ENCODE measurements at places on chromosomes 12 and 14. TPM values are rescaled to one million over a fixed set of nuclear protein-coding genes. Genes with fewer than 3 reads are reported as not detected.

DNA sequence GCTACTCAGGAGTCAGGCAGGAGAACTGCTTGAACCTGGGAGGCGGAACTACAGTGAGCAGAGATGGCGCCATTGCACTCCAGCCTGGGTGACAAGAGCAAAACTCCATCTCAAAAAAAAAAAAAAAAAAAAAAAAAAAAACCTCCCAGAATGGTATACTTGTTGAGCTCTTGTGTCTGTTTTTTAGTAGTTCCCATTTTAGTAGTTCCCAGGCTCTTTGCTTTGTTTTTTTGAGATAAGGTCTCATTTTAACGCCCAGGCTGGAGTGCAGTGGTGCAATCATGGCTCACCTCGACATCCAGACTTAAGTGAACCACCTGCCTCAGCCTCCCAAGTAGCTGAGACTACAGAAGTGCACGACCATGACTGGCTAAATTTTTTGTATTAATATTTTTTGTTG lies 13.4 kb downstream of the ATXN2 start:
- no peak for DNase-seq

DNA sequence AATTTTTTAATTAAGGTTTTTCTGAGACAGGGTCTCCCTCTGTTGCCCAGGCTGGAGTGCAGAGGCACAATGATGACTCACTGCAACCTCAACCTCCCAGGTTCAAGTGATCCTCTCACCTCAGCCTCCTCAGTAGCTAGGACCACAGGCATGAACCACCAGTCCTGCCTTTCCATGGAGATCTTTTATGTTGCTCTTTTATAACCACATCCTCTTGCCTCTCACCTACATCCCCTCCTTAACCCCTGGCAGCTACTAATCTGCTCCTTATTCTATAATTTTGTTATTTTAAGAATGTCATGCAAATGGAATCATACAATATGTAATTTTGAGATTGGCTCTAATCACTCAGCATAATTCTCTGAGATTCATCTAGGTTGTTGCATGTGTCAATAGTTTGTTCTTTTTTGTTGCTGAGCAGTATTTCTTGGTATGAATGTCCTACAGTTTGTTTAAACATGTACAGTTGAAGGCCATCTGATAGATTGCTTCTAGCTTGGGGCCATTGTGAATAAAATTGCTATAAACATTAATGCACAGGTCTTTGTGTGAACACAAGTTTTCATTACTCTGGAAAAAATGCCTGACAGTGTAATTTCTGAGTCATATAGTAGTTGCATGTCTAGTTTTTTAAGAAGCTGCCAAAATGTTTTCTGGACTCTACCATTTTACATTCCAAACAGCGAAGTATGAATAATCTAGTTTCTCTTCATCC lies 249.2 kb upstream of the AMIGO2 start:
- no peak for DNase-seq

DNA sequence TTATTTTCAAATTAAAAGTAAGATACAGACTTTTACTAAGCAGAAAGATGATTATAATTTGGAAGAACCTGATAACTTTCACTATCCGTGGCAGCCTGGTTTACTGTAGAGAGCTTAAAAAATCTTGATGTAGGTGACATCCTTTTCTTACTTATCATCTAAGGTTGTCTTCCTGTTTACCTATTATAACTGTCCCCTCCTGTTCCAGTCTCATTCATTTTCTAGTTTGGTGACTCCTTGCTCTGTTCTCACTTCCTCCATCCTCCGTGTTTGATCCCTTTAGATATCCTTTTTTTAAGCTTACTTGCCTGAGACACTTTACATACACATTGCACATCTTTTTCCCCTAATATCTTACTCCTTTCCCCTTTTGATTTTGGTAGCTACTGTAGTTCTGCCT lies 27.5 kb downstream of the CCDC91 start:
- DNase-seq = no peak

DNA sequence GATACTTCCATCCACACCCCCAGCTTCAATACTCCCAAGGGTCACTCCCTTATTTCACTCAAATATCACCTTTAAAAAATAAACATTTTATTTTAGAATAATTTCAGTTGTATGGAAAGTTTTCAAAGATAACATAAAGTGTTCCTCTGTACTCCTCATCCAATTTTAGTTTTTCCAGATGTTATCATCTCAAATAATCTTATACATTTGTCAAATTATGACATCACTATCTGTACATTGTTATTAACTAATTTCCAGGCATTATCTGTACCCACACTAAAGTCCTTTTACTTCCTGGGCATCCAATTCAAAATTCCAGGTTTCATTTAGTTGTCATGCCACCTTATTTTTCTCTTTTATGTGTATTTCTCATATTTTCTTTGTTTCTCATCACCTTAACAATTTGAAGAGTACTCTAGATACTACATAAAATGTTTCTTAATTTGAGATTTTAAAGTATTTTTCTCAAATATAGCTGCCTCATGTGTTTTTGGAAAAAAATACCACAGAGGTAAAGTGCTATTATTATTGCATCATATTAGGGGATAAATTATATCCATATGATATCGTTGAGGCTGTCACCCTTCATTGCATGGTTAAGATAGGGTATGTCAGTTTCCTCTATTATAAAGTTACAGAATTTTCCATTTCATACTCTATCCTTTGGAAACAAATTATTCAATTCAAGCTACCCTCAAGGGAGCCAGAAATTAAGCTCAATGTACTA lies 571.0 kb downstream of the SLC6A15 start:
- DNase-seq = no peak

GRCh38 chr12:29656762-29657538 lies 126.8 kb downstream of the TMTC1 start:
- no peak for DNase-seq

- no peak for DNase-seq
These were observed 70.0 kb downstream of the TMEM132C start for GRCh38 chr12:128337071-128337345.

Gene TMEM253
- total RNA-seq = 1.9 TPM

- DNase-seq = no peak
These were observed 3.1 kb upstream of the ATXN3 start for GRCh38 chr14:92109490-92109889.

DNA sequence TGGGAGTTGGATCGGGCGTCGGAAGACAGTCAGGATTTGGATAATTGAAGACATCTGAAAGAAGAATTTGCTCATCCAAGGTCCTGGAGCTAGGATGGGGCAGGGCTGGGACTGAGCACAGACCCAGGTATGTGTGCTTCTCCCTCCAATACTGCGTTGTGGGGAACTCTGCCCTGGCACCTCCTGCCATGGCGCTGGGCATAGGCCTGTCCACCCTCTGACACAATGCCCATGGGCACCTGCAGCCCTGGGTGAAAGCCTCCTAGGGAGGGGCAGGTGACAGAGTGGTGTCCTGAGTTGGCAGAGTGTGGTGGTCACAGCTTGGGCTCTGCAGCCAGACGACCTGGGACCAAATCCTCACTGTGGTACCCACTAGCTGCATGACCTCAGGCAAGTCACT lies 53.3 kb downstream of the CALM1 start:
- no peak for DNase-seq

Gene PPP1R36
- total RNA-seq = 0.23 TPM

Gene IQSEC3
- 0.70 TPM for total RNA-seq

DNA sequence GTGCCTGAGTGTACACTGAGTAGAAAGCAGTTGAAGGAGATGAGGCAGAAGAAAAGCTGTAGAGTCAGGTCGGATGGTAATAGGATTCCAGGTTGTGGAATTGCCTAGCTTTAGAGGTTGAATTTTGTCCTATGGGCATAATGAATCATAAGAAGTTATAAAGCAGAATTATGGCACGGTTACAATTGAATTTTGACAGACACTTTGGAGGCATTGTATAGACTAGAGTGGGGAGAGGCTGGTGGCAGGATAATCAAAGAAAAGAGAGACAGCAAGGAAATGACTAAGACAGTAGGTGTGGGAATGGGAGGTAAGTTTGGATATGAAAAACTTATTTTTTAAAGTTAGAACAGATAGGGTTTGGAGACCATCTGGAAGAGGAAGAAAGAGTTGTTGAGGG lies 102.6 kb downstream of the NTN4 start:
- DNase-seq = no peak

Measured in hepatocyte (in vitro differentiated cells).